ENCODE measurements at places on chromosomes 11 and 22. TPM values are rescaled to one million over a fixed set of nuclear protein-coding genes. Genes with fewer than 3 reads are reported as not detected.

The MRGPRD gene
- 0.32 TPM for total RNA-seq

The PRDX5 gene
- 159 TPM for total RNA-seq

The OR51B2 gene
- not detected for total RNA-seq

GRCh38 chr11:74268456-74268855, 43.0 kb downstream of the P4HA3 start:
- DNase-seq = no peak
